ENCODE measurements at places on chromosomes 7 and 10.

- DNase-seq: peak; percentile 39
These were observed 7.7 kb downstream of the PTN start for GRCh38 chr7:137335814-137336213.

DNA sequence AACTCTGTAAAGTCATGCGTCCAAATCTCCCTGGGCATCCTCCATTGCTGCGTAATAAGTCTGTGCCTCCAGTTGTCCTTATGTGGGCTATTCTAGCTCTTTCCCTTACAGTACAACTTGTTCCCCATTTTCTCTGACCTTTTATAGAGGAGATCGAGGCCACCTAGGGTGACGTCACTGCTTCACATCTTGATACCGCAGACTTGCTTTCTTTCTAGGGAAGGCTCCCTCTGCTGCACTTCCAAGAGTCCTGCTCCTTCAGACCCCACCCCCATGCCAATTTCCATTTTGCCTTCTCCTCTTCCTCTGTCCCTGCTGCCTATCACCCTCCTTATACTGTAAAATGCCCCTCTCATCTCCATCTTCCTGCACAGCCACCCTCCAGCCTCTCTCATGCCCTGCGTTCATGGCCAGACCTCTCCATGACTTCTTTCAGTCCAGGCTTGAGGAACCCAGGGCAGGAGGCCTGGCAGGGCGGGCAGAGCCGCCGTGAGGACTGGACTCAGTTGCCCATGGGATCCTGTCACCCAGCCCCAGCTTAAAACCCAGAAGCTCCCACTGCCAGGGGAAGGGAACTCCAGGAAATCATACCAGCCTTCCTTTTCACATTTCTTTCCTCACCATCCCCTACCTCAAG, 57.5 kb downstream of the CAMK1D start:
- DNase-seq: no peak

- no peak for DNase-seq
These were observed 135.2 kb upstream of the ADO start for GRCh38 chr10:62669341-62669740.

GRCh38 chr10:131098416-131098952, 213.0 kb downstream of the TCERG1L start:
- no peak for DNase-seq

DNA sequence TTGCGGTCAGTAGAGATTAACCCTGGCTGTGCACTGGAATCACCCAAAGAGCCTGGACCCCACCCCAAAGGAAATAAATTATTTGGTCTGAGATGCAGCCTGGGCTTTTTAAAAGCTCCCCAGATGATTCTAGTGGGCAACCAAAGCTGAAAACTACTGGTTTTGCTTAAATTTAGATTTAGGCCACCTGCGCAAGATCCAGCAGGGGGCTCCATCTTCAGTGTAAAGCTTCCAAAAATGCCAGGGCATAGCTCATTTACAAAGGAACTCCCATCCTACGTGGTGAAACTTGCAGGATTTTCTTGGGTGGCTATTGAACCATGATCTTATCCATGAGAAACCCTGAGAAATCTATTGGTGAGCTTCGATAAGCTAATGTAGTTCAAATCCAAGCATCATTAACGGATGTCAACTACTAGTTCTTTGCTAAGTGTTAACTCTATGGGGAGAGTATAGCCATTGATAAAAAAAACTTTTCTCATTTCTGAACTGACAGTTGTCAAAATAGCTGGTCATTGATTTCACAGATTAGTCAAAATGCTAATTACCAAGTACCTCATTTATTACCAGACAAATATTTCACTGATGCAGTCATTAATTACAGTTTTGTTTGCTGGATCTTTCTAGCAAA, 315.3 kb downstream of the LHFPL3 start:
- DNase-seq: peak; percentile 38

DNA sequence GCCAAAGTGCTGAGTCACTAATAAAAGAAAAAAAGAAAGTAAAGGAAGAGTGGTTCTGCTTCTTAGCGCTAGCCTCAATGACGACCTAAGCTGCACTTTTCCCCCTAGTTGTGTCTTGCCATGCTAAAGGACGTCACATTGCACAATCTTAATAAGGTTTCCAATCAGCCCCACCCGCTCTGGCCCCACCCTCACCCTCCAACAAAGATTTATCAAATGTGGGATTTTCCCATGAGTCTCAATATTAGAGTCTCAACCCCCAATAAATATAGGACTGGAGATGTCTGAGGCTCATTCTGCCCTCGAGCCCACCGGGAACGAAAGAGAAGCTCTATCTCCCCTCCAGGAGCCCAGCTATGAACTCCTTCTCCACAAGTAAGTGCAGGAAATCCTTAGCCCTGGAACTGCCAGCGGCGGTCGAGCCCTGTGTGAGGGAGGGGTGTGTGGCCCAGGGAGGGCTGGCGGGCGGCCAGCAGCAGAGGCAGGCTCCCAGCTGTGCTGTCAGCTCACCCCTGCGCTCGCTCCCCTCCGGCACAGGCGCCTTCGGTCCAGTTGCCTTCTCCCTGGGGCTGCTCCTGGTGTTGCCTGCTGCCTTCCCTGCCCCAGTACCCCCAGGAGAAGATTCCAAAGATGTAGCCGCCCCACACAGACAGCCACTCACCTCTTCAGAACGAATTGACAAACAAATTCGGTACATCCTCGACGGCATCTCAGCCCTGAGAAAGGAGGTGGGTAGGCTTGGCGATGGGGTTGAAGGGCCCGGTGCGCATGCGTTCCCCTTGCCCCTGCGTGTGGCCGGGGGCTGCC, at the start of gene IL6:
Gene IL6 (plus strand): TSS at position 294 of the 807 bp plus-strand sequence. CDS start 63 bp downstream, at position 357.
- peak; percentile 86 for DNase-seq

GRCh38 chr10:42769673-42770072, 12.9 kb upstream of the BMS1 start:
- DNase-seq: no peak

DNA sequence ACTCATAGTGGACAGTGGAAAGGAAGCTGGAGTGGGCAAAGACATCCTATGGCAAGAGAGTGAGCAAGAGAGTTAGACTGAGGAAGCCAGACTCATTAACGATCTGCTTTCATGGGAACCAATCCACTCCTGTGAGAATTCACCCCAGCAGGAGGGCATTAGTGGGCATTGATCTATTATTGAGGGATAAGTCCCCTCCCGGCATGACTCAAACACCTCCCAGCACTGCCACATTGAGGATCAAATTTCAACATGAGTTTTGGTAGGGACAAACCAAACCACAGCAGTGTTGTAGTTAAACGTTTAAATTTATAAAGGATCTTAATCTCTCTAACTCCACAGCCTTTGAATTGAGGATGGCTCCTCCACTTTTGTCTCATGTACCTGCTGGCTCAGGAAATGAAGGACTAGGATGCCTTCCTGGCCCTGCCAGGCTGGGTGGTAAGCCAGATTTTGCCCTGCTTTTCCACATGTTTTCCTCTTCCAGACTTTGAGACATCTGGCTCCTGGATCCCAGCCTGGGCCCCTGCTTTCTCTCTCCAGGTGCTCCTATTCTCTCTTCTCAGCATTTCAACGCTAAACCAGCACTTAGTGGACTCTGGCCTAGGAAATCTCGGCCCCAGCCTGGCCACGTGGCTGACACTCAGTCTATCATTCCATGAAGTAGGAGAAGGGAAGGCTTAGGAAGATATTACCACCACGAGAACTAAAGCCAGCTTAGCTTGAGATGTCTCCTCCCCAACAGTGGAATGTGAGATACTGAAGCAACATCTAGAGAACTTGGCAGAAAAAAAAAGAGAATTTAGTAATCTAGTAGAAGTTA, 96.5 kb upstream of the PIP4K2A start:
- no peak for DNase-seq

DNA sequence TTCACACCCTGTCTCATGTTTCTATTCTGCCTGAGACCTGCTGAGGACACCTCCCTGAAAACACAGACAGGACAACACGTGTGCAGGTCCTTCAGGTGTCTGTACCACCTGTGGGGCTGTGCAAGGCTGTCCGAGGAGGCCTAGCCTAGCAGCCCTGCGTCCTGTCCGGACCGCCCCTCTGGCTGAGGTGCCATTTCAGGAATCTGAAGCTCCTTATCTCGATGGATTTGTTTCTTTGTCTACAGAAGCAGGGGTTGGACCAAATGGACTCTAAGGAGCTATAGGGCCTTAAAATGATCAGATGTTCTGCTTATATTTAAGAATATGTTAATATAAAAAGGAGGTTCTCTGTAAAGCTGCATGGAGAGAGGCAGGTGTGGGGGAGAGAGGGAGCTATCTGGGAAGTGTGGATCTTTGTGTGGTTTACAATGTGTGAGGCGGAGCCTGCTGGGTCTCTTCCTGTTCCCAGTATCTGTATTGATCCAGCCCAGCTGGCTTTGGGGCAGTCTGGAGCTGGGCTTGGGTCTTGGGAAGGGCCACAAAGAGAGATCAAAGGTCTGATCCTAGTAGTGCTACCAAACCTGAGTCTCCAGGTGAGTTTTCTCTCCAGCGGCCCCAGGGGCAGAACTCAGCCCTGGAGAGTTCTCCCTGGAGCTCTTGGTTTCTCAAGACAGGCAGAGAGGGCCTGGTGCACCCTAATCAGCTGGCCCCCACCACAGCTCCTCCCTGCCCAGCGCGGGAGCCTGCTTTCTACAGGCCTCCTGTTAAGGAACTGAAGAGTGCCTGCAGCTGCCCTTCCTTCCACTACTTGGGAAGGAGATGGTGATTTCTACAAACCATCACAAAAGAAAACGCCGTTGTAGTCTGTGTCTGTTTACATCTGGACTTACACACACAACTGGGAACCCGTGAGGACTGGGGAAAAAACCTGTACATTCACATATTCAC, 3.4 kb upstream of the MNX1 start:
- no peak for DNase-seq

GRCh38 chr7:105487579-105488571, 34.2 kb downstream of the PUS7 start:
- peak; percentile 23 for DNase-seq

GRCh38 chr10:88066319-88066718, 202.9 kb downstream of the PTEN start:
- DNase-seq: no peak

DNA sequence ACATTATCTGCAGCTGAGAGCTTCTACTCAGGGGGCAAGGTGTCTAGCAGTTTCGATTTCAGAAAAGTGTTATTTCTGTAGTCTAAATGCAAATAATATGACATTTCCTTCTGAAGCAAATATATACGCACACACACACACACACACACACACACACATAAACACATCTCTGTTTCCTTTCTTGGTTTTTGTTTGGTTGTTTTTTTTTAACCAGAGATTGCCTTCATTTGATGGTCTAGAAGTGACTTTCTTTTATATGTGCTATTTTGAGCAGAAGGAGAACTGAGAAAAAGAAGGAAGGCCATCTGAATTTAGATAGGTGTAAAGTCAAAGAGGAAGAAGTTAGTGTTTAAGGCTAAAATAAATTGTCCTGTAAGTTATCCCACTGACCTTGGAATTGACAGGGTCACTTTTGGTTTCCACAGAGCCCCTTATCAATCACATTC, 142.2 kb downstream of the TRIL start:
- DNase-seq: no peak

DNA sequence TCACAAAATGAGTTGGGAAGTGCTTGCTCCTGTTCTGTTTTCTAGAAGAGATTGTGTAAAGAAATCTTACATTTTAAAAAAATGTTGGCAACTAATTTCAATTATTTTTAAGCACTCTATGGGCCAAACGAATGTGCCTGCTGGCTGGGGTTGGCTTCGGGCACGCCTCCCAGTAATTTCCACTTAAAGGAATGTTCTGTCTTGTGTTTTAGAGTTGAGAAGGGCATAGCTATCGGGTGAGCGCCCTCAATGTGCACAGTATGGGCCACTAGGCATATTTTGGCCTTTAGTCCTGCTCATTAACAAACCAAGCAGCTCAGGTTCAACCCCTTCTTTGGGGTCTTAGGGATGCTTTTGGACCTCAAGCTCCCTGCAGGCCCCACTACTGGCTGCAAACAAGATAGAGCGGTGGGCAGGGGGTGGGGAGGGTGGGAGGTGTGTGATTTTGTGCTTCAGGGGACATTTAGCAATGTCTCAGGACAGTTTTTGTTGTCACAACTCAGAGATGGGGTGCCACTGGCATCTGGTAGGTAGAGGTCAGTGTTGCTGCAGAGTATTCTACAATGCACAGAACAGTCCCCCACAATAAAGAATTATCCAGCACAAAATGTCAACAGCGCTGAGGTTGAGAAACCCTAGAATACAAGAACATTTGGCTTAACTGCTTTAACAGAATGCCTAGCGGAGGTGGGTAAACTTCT, 40.7 kb downstream of the TACC2 start:
- no peak for DNase-seq

DNA sequence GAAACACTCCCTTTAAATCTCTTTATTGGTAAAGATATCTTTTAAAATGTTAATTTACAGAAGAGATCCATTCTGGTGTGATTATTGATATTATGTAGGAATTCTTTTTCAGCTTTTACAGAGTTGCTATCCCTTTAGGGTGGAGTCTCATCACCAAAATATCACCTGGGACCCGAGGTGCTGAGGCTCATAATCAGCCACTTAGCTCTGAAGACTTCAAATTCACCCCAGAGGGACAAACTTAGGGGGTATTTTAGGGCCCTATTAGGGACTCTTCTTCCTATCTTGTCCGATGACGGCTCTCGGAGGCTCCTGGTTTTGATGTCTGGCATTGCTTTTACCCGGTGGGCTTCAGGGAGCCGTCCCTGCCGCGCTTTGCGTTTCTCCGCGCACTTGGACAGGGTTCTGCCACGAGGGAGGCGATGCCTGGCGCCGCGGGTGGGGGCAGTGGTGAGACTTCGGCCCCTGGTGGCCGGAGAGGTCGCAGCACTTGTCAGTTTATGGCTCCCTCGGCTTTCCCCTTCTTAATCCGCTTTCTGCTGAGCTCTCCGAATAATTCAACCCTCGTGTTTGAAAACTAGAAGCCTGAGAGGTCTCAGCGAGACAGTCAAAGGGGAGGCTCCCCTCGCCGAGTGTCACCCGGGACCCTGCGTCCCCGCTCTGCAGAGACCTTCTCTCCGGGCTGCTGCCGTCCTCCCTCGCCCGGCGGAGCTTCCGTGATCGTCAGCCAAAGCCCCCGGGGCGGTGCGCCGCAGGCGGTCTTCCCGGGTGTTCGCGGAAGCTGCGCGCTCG, 27.8 kb downstream of the RBM20 start:
- peak; percentile 76 for DNase-seq

GRCh38 chr10:12769323-12770044, 232.0 kb downstream of the CCDC3 start:
- no peak for DNase-seq

- DNase-seq: no peak
These were observed 11.5 kb upstream of the RHBDD2 start for GRCh38 chr7:75867390-75867717.
